ENCODE measurements at places on chromosomes 2 and 18.

GRCh38 chr2:232466221-232466620 is 10.3 kb downstream of the ALPI start:
- DNase-seq: no peak

DNA sequence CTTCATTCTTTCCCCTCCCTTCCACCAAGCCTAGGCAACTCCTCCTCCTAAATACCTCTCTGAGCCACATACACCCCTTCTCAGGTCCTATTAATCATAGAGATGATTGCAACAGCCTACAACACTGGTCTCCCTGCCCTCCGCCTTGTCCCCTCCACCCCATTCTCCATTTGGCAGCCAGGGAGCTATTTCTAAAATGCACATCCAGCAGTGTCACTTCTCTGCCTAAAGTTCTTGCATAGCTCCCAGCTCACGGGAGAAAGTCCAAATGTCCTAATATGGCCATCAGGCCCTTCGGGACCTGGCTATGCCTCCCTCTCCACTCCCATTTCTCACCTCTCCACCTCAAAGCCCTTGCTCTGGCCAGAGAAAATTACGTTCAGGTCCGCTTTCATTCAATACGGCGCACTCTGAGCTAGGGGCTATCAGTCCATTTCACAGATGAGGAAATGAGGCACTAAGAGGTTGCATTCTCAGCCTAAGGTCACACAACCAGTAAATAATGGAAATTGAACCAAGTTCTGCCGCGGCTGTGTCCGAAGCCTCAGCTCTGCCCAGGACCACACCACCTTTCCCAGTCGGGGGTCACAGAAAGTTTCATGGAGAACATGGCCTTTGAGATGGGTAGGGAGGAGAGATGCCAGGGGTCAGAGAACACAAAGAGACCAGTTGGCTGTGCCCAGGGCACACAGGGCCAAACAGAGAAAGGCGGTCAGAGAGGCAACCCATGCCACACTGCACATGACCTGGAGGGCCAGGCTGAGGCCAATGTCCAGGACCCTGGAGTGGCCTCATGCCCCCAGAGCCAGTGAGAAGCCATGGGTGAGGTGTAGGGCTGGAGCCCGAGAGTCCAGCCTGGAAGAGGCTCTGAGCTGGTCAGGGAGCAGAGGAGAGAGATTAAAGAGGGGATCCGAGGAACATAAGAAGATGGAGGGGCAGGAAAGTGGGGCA is 72.8 kb downstream of the TNS1 start:
- DNase-seq: no peak

DNA sequence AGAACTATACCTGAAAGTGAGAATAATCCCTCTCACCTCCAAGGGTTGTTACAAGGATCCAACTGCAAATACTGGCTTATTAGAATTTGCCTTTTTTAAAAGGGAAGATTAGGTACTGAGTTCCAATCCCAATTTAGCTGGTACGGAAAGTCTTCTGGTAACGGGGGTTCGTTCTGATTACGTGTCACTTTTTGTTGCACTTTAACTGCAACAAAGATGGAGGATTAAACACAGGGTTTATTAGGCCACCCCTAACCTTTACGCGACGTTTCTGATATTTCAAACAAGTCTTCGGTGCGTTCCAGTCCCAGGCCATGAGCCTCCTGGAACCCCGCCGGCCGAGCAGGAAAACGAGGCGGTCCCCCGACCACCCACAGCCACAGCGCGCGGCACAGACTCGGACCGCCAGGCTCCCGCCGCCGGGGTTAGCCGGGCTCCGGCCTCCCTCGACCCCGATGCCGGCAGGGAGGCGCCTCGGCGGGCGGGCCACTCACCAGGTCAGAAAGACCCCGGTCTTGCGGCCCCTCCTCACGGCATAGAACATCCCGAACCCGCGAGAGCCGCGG is 411 bp downstream of the RNASEH1 start:
- no peak for DNase-seq

GRCh38 chr2:174634130-174635014 is 36.8 kb upstream of the WIPF1 start:
- DNase-seq: no peak

GRCh38 chr2:102269200-102269524 is 42.2 kb upstream of the IL1RL1 start:
- DNase-seq: no peak

GRCh38 chr2:3519255-3520205 is at the start of gene ADI1:
Gene ADI1, minus strand, starts transcription at chr2:3519531. Its CDS starts 44 bp downstream, at chr2:3519487.
- peak; percentile 48 for DNase-seq

DNA sequence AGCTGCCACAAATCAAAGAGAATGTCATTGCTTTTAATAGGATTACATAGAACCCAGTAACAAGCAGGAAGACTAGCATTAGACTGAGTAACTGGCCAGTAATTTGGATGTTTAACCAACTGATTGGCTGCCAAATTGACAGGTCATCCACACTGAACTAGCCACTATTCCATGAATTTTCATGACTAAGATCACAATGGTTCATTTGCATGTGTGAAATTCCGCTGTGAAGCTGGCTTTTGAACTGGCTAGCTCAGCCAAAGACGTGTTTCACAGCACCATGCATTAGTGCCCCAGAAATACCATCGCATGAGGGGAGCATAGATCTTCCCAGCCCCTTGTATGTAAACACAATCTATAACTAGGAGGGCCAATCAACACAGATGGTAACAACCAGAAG is 649.8 kb downstream of the ARHGAP15 start:
- DNase-seq: no peak

- peak; percentile 81 for DNase-seq
These were observed at the start of gene C2orf15 for GRCh38 chr2:99141110-99142108. Gene C2orf15, plus strand, starts transcription at chr2:99141707. Its CDS starts 8,852 bp downstream, at chr2:99150559.

- DNase-seq: no peak
These were observed 120.6 kb upstream of the FBXO11 start for GRCh38 chr2:48026865-48027264.

- DNase-seq: no peak
These were observed 12.1 kb downstream of the DOCK10 start for GRCh38 chr2:225030203-225030602.

- peak; percentile 48 for DNase-seq
These were observed 12.8 kb upstream of the HMSD start for GRCh38 chr18:63936156-63936931.

DNA sequence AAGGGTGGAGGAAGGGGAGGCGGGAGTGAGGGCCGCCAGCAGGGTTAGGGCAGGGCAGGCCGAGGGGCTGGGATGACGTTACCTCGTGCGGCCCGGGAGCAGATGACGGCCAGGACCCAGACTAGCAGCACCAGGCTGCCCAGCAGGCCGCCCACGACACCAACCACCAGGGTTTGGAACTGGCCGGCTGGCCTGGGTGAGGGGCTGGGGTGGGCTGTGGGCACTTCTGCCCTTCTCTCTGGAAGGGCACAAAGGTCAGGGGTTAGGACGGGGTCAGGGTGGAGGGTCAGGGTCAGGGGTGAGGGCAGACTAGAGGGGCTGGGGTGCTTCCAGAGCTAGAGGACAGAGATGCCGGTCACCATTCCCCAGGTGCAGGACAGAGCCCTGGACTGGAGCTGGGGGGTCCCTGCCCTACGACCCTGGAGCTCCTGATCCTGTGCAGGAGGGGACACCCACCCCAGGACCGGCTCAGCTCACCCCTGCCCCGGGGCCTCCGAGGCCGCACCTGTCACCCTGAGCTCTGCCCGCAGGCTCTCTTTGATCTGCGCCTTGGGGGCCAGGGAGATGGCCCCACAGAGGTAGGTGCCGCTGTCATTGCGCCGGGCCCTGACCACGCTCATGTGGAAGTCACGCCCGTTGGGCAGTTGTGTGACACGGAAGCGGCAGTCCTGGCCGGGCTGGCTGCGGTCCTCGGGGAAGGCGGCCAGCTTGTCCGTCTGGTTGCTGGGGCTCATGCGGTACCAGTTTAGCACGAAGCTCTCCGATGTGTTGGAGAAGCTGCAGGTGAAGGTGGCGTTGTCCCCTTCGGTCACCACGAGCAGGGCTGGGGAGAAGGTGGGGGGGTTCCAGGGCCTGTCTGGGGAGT is 6.3 kb downstream of the PDCD1 start:
- no peak for DNase-seq

- no peak for DNase-seq
These were observed 74.9 kb downstream of the ZNF236 start for GRCh38 chr18:76897257-76897656.

- DNase-seq: no peak
These were observed 13.9 kb upstream of the SUCLG1 start for GRCh38 chr2:84472856-84473565.

- DNase-seq: no peak
These were observed 49.8 kb upstream of the ASB1 start for GRCh38 chr2:238376884-238377391.

DNA sequence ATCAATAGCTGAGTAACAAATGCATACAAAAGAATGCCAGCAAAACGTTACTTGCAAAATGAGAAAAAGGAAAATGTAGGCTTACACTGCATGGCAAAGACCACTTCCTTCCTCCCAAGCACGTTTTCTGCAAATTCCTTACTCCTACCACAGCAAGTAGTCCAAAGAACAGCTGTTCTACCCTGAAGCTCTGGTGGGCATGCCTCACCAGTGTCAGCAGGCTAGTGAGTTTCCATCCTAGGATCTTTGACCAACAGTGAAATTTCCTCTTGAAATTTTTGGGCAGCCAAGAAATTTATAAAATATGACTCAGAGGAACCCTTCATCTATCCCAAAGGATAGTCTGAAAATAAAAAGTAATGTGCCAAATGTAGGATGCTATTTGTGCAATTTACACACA is 123.9 kb downstream of the ZNF532 start:
- DNase-seq: no peak

DNA sequence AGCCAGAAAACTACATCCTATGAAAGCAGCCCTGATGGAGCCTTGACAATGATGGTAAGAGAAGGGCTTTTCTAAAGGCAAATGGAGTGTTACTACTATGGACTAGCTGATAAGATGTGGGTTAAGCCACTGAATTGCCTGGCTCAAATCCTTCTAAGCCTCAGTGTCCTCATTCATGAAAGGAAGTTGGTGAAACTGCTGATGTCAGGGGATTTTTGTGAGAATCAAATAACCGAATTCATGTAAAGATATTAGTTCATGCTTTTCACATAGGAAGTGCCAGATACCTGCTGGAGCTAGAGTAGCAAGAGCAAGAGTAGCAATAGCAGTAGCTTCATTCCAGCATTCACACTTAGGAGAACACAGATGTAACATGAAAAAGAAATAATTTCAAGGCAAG is 417.0 kb downstream of the METTL4 start:
- no peak for DNase-seq
